Spinal cord (tissue), 10 donors: ENCODE measurements at places on chromosomes 12 and 14. TPM values are rescaled to one million over a fixed set of nuclear protein-coding genes. Genes with fewer than 3 reads are reported as not detected.

DNA sequence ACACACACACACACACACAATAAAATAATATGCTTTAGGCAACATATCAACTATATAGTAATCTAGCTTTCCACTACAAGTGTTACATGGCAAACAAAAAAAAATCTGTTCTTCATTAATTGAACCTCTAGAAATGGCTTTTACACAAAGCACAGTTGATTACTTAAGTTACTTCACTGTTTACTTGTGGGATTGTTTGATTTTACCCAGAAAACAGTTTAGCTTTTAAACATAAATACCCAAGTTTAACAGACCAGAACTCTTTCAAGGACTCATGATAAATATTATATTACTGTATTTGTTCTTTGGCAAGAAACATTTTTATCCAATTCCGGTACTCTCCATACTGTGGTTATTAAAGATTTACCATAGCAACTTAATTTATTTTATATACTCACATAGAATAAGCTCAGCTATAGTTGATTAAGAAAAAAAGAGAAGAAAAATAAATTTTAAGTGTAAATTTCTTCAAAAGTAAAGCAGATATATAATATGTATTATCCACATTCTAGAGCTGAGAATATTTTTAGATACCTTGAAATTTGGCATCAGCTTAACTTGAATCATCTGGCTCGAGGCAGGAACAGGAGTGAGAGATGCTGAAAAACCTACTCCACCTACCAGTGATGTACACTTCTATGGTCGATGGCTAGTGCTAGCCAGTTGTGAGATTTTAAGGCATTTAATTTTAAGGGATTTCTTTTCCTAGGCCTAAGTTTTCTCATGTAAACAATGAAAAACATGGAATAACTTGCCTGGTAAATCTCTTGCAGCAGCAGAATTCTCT, 126.0 kb downstream of the BTG1 start:
- DNase-seq: no peak

- peak; percentile 64 for DNase-seq
Observed at GRCh38 chr12:7935590-7936581, at the start of gene SLC2A3. SLC2A3 (minus strand) TSS chr12:7936187; CDS start chr12:7936034, 153 bp downstream.

DNA sequence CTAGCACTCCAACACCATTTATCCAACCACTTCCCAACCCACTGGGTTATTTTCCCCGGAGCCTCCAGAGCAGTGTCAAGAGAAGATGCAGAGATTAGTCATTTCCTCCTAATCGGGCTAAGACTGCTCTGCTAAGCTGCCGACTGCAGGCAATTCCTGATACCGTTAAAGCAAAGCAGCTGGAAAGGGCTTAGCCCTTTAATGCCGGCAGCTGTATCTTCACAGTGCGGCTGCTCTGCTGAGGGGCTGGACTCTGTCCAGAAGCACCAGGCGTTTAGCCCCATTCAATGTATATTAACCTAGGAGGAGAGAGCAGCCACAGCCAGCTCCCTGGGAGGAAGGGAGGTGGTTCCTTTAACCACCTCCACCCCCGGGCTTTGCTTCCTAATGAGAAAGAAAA, 11.1 kb downstream of the AQP6 start:
- DNase-seq: no peak

DNA sequence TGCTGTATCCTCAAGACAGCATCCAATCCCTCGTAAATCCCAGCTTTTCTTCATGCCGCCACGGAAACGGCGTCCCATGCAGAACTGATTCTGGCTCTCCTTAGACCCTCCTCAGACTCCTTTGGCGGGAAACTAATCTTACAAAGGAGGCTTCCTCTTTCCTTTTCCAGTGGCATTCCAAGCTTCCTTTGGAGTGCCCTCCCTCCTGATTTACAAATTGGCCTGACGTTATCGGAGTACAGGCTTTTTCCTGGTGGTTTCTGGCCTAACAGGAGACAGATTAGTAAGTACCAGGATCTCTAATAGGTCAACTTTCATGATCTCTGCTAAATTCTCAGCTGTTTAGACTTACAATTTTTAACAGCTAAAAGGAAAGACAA, 1.3 kb upstream of the ZDHHC17 start:
- no peak for DNase-seq

- no peak for DNase-seq
Observed at GRCh38 chr12:30824311-30824710, 69.6 kb upstream of the CAPRIN2 start.

Gene MLXIP
- total RNA-seq: 17.7 TPM

DNA sequence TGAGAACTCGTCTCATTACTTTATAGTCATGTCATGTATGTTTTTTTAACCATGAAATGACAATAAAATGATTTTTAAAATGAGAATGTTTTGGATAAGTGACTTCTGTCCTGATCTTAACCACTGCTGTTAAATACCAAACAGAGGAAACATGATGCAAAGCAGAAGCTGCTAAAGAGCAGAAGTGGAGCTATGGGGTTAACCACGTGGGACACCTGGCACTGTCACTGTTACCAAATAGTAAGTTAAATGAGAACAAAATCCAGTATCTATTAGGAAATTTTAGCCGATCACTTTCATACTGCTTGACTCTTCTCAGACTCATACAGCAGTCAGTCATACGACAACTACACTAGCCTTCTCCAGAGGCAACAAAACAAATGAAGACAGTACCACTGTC, 82.4 kb downstream of the SCAF11 start:
- no peak for DNase-seq

Gene DCD
- not detected for total RNA-seq

- DNase-seq: no peak
Observed at GRCh38 chr14:20627346-20628027, 14.0 kb downstream of the OR6S1 start.

- peak; percentile 64 for DNase-seq
Observed at GRCh38 chr12:52691076-52691840, 11.1 kb upstream of the KRT1 start.

DNA sequence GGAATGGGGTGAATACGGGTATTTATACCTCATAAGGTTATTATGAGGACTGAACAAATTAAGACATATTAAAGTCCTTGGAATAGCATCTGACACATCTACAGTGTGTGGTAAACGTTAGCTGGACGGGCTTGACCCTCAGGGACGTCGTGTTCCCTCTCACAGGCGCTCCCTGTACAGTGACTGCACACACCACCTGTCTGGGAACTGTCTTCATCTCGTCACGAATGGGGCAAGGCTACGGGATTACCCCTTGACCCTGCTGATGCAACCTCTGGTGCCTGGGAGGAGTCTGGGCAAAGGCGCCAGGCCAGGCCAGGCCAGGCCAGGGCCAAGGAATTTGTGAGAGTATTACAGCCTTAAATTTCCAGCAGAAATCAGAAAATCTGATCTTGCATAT, 191.1 kb downstream of the CALM1 start:
- no peak for DNase-seq
